Stimulated activated CD4-positive, alpha-beta T cell treated with anti-CD3 and anti-CD28 coated beads, TNF-alpha, amount 100 ng/mL, for 4 hours (primary cell): ENCODE measurements at places on chromosomes 5 and 9.
A peak's percentile ranks its signal among the peaks of the same experiment; 100 is the strongest.

DNA sequence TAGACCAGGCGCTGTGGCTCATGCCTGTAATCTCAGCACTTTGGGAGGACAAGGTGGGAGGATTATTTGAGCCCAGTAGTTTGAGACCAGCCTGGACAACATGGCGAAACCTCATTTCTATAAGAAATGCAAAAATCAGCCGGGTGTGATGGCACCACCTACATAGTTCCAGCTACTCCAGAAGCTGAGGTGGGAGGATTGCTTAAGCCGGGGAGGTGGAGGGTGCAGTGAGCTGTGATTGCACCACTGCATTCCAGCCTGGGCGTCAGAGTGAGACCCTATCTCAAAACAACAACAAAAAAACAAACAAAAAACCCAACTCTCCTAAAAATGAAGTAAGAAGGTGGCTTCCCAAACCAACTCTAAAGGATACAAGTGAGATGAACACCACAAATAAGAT lies 23.0 kb downstream of the IARS1 start:
- DNase-seq = no peak

DNA sequence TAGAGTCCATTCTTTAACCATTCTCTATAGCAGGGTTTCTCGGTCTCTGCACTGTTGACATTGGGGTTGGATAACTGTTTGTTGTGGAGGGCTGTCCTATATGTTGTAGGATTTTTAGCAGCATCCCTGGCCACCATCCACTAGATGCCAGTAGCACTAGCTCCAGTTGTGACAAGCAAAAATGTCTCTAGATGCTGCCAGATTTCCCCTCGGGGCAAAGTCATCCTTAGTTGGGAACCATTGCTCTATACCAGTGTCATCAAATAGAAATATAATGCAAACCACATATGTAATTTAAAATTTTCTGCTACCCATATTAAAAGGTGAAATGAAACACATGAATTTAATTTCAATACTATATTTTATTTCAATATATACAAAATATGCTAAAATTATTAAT lies 2.9 kb downstream of the TTC23L start:
- no peak for DNase-seq

DNA sequence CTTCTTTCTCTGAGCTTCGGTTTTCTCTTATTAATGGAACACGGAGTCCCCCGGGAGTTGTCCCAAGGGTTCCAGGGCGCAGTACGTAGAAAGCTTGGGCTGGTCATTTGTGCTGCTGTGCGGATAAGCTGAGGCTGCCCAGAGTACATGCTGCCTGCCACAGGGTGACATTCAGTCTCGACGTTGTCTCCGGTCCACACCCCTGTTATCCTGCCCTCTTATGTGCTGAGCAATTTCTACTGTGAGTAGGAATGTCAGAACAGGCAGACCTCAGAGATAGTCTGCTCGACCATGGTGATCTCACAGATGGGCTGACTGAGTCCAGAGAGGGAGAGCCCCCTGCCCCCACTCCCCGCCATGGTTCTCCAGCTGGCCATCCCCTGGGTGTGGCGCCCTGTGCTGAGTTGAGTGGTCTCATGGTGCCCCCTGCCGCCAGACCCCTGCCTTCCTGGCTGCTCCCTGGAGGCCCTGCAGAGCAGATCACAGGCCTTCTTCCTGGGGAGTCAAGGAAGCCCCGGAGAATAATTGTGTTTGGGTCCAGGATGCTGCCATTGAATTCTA lies 124.0 kb downstream of the RGS3 start:
- DNase-seq = no peak

DNA sequence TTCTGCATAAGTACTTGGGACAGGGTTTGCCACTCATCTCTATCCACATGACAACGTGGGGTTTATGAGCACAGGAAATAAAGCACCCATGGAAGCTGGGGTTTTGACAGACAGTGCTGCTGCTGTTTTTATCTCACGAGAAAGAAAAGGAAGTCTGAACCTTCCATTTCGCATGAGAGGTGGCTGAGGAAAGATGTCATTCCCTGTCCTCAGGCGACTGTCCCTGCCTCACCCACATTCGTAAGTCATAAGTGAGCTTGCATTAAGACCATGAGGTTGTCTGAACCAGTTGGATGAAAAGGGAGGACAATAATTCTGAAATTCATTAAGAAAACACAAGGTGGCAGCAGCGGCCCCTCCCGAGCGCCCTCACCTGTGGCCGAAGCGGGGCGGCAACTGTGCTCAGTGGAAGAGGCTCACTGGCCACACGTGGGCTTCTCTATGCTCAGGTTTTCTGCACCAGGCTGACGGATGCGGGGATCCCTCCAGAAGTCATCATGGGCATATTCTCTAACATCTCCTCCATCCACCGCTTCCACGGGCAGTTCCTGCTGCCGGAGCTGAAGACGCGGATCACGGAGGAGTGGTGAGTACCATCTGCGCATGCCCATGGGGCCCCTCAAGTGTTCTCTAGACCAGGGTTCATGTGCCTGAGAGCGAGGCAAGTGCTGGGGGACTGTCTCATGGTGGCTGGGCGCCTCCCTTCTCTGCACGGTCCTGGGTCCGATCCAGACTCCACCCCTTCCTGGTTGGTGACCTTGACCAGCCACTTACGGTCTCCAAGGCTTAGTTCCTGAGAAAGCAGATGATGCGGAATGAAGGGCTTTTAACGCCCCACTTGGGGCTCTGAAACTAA lies 54.7 kb upstream of the SUSD3 start:
- peak; percentile 33 for DNase-seq

- DNase-seq = no peak
Measured at GRCh38 chr9:88737031-88737430, 202.1 kb downstream of the NXNL2 start.

DNA sequence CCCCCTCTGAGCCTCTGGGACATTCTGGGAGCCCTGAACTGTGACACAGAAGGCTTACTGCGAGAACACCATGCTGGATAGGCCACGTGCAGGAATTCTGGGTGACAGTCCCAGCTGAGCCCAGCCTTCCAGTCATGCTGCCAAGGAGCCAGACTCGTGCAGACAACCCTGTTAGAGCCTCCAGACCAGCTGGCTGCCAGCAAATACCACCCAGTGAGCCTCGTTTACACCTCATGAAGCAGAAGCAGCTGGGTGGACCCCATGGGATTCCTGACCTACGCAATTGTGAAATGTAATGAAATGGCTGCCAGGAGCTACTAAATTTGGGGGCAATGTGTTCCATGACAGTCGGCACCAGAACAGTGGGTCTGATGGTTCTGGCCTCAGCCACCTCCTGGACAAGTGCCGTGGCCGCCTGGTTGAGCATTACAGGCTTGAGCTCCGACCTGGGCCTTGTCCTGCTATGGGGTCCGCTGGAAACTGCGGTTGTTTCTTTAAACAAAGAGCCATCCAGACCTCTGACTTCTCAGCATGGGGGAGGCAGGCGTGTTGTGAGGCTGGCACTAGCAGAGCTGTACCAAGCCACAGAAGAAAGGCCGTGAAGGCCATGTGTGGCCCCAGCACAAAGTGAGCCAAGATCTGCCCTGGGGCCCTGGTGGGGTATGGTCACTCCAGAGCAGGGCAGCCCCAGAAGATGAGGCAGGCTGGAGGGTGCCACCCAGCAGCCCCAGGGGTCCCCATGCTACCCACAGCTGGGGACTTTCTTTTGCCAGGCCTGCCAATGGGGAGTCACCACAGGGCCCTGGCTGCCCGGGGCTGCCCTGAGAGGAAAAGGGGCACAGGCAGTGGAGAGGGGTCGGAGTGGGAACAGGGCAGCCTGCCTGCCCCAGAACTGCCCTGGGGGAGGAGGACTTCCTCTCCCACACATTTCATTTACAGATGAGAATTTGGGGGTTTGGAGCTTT lies 19.3 kb upstream of the RXRA start:
- DNase-seq = no peak

DNA sequence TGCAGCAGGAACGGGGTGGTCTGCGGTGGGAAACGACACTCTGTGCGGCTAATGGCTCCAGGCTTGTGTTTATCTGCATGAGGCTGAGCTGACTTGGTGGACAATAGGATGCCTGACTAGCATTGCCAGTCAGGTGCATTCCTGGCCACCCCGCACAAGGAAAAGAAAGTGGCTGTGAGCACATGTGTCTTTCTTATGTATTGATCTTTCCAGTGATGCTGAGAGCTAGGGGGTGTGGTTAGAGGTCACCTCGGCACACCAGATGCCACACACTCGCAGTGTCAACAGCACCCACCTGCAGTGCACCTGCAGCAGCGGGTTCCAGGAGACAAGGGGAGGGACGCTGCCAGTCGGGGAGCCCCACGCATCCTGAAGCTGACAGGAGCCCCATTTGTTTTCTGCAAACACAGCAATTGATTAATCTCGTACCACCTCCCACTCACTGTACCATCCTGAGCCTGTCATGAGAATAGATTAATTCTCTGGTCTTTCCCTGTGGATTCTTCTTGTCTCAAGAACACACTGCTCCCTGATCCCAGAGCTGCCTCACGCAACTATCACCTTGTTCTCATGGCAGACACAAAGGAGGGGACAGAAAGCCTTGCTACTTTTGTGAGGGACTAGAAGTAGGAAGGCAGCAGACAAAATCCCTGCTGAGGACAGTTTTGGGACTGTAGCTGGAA lies 251.7 kb upstream of the WWC1 start:
- DNase-seq = no peak

DNA sequence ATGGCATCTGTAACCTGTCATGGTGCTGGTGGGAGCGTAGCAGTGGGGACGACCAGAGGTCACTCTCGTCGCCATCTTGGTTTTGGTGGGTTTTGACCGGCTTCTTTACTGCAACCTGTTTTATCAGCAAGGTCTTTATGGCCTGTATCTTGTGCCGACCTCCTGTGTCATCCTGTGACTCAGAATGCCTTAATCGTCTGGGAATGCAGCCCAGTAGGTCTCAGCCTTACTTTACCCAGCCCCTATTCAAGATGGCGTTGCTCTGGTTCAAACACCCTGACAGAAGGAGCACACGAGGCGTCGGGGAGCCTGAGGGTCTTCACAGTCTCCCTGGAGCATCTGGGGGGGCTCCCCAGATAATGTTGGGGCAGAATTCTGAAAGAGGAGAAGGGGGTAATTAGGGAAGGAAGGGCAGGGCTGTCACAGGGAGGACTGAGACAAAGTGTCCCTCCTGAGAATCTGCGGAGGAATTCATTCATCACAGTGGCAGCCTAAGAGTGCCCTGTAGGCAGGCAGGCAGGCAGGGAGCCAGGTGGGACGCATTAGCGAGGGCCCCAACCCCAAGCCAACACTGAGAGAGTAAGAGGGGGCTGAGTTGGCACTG lies 21.3 kb upstream of the NCS1 start:
- no peak for DNase-seq

DNA sequence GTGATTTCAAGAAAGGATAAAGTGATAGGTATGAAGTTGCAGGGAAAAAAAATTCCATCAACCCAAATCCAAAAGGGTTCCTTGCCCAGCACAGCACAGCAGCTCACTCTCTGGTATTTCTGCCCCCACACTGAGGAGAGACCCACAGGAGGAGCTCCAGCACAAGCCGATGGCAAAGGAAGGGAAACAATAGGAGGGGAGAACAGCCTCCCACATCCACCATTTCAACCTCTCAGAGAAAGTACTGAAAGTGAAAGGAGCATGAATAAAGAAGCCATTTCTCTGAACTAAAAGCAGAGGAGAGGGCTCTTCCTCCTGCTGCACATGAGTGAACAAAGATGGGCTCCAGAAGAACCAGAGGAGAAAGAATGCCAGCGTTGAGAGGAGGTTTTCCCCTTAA lies 54.9 kb upstream of the ZSWIM6 start:
- no peak for DNase-seq
